ENCODE measurements at places on chromosomes 11 and 22.

DNA sequence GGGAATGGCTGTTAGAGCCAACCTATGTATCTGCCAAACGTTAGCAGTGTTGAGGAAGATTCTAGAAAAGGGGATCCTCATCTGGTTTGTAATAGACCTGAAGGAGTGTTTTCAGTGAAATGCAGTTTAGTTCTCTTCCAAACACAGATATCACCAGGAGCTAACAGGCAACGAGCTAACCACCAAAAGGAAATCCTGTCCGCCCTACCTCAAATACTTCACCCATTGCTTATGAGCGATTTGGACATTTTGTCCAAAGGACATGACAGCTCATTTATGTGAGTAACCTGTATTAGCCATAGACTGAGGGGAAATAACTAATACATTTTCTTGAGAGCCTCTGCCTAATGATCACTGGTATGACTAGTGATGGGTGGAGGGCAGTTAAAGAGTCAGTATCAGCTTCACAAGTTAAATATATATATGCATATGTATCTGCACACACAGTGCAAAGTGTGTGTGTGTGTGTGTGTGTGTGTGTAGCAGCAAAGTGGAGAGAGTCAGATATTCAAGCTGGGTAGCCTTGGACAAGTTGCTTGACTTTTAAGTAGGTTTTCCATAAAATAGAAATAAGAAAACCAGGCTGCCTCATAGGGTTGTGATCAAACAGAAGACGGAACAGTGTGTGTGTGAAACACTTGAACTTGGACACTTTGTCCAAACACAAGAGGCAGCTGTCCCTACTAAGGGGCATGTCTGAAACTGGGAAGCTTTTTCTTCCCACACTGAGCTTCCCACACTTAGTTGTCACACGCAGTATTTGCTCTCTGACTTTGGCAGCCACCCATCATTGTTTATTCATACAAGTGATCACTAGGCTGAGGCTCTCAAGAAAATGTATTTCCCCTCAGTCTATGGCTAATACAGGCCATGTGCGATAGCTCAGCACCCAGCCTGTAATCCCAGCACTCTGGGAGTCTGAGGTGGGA, 940 bp upstream of the C11orf91 start:
- no peak for DNase-seq

DNA sequence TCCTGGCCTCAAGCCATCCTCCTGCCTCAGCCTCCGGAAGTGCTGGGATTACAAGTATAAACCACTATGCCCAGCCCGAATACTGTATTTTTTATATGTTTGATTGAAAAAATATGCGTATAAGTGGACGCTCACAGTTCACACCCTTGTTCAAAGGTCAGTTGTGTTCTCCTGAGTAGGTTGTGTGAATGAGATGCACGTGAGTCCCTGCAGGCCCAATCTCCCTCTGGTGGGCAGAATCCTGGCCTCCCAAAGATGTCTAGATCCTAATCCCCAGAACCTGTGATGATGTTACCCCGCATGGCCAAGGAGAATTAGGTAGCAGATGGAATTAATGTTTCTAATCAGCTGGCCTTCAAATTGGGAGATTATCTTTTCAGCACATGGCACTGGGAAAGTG, 41.9 kb downstream of the CTTN start:
- DNase-seq = no peak

- no peak for DNase-seq
Observed at GRCh38 chr22:35489239-35489638, 51.4 kb upstream of the RASD2 start.

DNA sequence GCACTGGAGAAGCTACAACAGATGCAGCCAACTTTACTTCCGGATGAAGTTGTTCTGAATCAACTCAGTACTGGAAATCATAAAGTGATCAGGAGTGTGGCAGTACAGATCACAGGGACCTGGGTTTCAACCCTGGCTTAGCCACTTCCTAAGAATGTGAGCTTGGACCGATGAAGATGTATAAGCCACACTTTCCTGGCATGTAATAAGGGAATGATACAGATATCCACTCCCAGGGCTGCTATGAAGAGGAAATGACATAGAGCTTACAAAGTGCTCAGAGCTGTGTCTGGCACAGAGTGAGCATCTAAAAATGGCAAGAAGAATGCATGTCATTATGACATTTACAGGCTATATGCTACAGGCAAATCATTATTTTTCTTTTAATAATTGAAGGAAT, 378.7 kb downstream of the NTM start:
- DNase-seq = no peak

- no peak for DNase-seq
Observed at GRCh38 chr11:68574308-68574707, 110.0 kb upstream of the GAL start.

GRCh38 chr11:9922806-9923205, 258.9 kb downstream of the SWAP70 start:
- no peak for DNase-seq

- DNase-seq = no peak
Observed at GRCh38 chr22:39349506-39349966, 255 bp upstream of the SYNGR1 start.

GRCh38 chr22:17369439-17370025, at the start of gene CECR2:
Gene CECR2 (plus strand): TSS chr22:17369460. CDS start chr22:17369784, 324 bp downstream.
- DNase-seq = no peak

DNA sequence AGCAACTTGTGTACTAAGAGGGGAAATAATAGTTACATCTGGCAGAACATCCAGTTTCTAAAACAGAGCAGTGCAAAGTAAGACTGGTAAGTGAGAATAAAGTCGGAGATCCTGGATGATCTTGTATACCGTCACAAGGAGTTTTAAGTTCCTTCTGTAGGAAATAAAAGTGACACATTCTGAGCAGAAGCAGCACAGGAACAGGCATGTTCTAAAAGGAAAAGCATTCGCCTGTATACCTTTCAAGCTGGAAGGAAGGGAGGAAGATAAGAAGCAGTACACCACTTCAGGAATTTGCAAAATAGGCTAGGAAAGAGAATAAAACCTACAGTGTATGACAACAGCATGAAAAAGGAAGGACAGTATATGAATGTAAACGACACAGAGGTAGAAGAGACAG, 106.2 kb upstream of the TP53AIP1 start:
- no peak for DNase-seq

DNA sequence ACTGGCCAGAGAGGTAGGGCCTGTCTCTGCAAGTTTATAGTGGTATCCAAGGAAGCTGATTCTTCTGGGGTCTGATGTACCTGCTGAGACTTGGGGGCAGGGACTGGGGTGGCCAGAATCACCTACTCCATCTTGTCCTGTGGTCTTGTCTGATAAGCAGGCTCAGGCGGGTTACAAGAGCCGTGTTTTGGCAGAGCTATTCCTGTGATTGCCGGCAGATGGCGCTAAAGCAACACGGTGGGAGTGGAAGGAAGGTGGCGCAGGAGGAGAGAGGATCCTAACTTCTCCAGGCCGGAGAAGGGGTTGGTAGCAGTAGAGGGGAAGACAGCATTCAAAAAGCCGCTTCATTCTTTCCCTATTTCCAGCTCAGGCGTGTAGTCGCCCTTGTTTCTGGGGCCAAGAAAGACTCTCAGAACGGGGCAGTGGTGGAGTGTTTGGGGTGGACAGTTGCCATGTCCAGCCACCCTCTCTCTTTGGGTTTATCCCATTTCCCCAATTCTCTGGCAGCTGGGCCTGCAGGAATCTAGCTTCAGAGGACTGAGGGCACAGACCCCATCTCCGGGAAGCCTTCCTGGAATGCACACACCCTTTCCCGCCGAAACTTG, 15.1 kb downstream of the CHRM1 start:
- peak; percentile 62 for DNase-seq

- DNase-seq = no peak
Observed at GRCh38 chr11:45798793-45799441, 6.0 kb upstream of the SLC35C1 start.

DNA sequence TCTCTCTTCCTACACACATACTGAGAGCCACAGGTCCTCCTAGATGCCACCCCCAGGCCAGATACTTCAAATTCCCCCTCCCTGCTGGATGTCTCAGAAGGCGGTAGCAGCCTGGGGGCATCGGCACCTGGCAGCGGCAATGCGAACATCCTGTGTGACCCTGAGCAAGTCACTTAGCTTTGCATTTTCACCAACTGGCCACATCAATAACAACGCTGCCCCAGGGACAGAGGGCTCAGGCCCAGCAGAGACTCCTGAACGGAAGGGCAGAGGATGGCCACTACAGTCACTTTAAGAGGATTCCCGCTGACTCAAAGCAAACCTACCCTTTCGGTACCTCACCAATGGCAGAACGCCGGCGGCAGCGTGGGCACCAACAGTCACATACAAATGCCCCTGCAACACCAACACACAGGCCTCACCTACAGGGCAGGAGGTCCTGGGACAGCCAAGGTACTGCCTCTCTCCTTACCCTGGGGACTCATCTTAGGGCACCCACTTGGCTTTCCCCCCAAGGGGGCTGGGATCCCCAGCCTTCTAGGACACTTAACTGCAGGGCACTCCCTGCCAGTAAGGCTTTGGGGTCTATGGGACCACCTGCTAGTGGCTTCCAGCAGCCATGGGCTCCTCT, 1.6 kb downstream of the LMO1 start:
- no peak for DNase-seq

- DNase-seq = no peak
Observed at GRCh38 chr22:47301820-47302475, 539.5 kb downstream of the TBC1D22A start.

DNA sequence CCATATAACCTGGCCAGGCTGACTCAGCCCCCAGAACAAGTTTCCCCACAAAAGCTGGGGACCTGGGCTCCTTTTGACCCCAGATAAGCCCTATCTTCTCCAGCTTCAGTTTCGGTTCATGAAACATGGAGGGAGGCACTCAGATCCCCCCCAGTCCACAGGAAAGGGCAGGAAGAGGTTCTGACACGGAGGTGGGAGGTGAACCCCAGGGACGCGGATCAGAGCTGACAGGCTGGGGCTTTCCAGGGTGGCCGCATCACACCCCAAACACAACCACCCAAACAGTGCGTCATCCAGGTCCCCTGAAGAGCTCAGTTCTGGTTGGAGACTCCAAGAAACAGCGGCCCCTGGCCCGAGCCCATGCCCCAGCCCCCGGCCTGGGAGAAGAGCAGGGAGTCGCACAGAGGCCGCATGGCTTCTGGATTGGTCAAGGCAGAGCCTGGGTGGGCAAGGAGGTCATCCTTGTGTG, 44.3 kb upstream of the A4GALT start:
- DNase-seq = no peak

DNA sequence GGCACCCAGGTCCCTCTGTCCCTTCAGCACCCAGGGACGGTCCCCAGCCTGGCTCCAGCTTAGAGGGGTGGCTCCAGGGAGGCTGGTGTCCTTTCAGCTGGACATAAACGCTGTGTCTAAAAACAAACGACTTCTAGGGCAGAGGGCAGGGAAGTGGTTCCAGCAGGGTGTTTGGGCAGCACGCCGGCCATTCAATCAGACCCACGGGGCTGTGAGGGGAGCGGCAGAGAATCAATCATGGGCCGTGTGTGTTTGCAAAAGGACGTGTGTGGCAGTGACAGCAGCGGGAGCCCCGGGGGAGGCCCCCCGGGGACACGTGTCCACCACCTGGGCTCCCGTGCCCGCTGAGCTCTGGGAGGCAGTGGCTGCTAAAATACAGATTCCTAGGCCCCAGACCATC, 127.7 kb downstream of the MN1 start:
- DNase-seq = no peak
